CD4-positive, alpha-beta T cell (primary cell): ENCODE measurements at places on chromosomes 3 and 15. TPM values are rescaled to one million over a fixed set of nuclear protein-coding genes. Genes with fewer than 3 reads are reported as not detected.

Gene SLC2A2
- total RNA-seq, result not detected

Gene ZIC1
- not detected for total RNA-seq

Gene CDC25A
- not detected for total RNA-seq

Gene NANOGP8
- not detected for total RNA-seq

Gene CHRNA5
- 0.25 TPM for total RNA-seq

Gene SEMA6D
- not detected for total RNA-seq

Gene KLF15
- 0.30 TPM for total RNA-seq
